HT1080 (cell line): ENCODE measurements at places on chromosomes 4 and X. TPM values are rescaled to one million over a fixed set of nuclear protein-coding genes. Genes with fewer than 3 reads are reported as not detected.

GRCh38 chr4:69689599-69689998 lies 36.6 kb upstream of the UGT2A1 start:
- DNase-seq: peak; percentile 5

DNA sequence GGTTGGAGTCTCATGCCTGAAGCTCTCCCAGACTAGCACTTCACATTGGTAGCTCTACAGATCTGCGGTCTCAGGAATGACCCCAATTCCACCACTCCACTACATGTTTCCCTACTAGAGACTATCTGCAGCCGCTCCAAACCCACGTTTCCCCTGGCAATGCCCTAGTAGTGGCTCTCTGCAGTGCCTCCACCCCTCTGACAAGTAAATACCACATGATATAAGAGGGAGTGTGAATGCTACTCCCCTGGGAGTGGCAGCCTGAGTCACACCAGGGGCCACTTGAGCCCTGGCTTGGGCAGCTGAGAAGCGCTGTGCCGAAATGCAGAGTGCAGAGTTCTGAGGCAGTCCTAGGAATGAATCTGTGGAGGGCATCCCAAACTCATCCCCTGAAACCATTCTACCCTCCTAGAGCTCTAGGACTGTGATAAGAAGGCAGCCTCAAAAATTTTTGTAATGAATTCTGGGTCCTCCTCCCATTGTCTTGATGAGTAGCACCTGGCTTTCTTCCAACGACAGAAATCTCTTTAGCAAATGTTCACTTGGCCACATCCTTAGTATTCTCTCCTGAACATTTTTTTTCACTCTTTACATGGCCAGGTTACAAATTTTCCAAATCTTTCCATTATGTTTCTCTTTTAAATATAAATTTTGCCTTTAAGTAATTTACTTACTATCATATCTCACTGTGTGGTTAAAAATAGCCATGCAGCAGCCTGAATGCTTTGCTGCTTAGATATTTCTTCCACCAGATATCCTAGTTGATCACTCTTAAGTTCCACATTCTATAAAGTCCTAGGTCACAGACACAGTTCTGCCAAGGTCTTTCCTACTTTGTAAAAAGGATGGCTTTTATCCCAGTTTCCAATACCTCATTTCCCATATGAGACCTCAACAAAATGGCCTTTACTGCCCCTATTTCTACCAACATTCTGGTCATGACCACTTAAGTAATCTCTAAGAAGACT lies 160.2 kb upstream of the CPEB2 start:
- peak; percentile 73 for DNase-seq

Gene FABP2
- not detected in 2 replicates for total RNA-seq

Gene KCNIP4
- total RNA-seq: not detected in 2 replicates

Gene HPRT1
- total RNA-seq: 17.1 and 18.1 TPM in 2 replicates

Gene IL13RA2
- total RNA-seq: 0.87 and 1.7 TPM in 2 replicates

Gene CXCL10
- total RNA-seq: not detected in 2 replicates
